ENCODE measurements at places on chromosomes 12 and 14.
A peak's percentile ranks its signal among the peaks of the same experiment; 100 is the strongest.

DNA sequence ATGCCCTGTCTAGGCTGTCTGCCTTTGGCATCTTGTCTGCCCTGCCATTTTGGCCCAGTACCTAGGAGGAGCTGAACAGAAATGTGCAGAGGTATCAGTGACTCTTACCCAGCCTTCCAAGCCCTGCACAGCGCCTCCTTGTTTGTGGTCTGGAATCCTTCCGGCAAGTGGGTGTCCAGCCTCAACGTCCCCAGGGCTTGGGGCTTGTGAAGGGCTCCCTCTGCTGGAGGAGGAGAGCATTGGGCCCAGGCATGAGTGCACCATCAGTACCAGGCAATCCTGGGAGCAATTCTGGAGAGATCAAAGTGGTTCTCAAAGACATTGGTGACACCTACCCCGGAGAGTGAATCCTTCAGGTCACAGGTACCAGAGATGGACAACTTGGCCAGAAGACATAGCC, 2.4 kb upstream of the TCL1B start:
- DNase-seq = peak; percentile 45

- DNase-seq = no peak
Measured at GRCh38 chr14:32813401-32813800, 125.3 kb upstream of the NPAS3 start.

DNA sequence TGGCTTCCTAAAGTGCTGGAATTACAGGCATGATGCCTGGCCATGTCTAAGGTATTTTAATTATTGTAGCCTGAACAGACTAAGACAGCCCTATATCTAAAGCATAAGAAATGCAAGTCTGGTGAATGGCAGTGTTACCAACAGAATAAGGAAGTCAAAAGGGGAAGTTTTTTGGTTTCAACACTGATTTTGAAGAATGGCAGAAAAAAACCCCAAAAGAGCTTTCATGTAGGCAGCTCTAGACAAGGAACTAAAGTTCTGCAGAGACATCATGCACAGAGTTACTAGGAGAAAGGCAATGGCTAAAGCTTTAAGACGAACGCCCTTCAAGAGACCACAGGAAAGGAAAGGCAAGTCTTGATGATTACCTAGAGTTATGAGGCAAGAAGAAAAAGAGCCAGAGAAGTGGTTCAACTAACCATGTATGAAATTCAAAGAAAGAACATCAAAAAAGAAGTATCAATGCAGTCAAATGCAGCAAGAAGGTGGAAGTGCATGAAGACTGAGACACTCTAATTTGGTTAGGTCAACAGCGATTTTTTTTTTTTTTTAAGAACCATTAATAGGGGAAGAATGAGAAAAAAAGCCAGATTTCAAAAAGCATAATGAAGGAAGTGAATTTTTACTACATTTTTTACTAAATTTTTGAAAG, 50.8 kb downstream of the RPS6KA5 start:
- no peak for DNase-seq

GRCh38 chr14:102786768-102787167, 9.5 kb downstream of the TRAF3 start:
- no peak for DNase-seq

- DNase-seq = no peak
Measured at GRCh38 chr12:22276867-22277266, 57.6 kb downstream of the ST8SIA1 start.

DNA sequence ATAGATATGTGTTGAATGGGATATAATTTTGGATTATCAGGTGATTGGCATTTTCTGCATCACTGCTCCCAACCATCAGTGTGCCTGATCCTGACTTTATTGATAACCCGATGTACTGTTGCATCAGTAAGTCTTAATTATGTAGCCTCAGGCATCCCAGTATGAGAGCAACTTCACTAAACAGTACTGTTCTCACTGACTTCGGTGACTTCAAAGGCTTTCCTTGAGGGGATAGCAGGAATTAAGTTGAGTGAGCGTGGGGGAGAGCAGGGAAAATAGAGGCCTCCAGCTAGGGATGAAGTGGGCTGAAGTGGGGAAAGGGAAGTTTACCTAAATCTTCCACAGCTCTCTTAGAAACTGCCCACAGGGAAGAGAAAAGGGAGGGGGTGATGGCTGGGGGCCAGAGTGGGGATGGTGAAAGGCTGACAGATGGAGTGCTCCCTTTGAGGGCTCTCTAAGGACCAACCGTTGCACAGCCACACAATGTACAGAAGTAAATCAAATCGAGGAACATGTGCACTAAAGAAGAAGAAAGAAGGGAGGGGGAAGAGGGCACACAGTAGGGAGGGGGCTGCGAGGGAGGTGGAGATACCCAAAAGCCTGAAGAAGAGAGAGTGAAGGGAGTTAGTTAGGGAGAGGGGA, 10.7 kb upstream of the NEUROD4 start:
- no peak for DNase-seq

GRCh38 chr12:57766464-57767304, at the start of gene CYP27B1:
Gene CYP27B1, minus strand, starts transcription at chr12:57767078. Its CDS starts 37 bp downstream, at chr12:57767041.
- no peak for DNase-seq

- DNase-seq = no peak
Measured at GRCh38 chr14:95475540-95476240, 40.8 kb downstream of the SYNE3 start.

- no peak for DNase-seq
Measured at GRCh38 chr14:54599966-54600716, 33.2 kb downstream of the SAMD4A start.

- peak; percentile 23 for DNase-seq
Measured at GRCh38 chr14:68268719-68269118, 449.1 kb downstream of the RAD51B start.

DNA sequence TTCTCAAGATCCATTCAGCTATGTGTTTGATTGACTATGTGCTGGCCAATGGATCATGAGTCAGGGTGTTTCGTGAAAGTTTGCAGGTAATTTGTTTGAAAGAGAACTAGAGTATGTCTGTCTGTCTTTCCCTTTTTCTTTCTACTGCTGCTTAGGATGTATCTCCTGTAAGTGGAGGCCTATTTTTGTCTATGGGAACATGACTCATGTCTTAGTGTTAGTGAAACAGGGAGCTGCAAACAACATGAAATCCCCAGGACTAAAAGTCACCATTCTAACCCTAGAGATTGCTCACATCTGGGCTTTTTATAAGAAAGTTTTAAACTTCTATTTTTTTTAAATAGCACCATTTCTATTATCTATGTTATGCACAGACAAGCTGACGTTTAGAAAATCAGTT, 333.0 kb downstream of the CCER1 start:
- no peak for DNase-seq

DNA sequence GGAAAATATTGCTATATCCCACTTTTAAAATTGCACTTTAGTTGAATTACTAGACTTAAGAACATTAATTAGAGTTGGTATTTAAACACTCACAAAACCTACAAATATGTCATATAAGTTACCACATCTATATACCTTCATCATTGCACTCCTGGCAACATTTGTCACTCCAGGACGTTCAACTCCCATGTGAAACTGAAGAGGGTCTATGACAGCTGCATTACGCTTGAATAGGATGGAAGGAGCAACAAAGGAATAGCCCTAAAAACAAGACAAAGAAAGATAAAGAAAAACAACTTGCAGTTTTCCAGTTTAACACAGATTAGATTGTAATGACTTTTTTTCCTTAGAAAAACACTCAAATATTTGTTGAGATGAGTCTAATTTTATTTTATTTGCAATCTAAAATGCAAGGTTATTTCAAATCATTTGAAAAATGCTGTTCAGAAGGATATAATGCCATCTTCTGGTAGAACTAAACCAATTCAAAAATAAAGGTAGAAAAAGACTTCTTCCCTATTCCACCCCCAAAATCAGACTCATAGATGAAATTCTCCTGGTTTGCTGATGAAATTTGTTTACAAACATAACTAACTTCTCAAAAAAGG, 84.3 kb upstream of the TTC7B start:
- no peak for DNase-seq

DNA sequence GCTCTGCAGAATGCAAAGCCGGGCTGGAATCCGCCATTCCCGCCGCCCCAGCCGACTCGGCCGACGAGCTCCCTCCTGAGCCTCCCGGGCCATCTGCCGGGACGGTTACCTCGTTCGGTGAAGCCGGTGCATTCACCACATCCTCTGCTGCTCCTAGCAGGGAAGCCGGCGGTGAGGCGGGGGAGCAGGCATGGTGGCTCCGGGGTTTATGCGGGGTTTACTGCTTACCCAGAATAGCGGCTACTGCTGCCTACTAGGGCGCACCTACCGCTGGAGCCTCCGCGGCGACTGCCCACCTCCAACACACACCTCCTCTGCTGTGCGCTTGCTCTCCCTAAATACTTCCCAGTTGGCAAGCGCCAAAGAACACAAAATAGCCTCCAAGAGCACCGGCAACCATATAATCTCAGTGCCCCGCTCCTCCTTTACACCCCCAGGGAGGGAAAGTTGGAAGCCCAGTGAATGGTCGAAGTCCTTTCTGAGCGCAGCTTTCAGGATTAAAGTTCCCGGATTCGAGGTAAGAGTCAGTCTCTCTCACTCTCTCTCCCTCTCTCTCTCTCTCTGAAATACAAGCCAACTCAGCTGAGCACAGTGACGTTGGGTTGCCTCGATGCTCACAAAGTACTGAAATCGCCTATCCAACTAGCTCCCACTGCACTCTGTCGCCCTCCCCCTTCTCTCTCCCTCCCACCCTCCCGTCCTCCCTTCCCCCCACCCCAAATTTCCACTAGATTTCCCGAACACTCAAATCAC, at the start of gene TBX5:
TBX5 (minus strand) TSS at position 626 of the 753 bp plus-strand sequence. CDS start 2,246 bp downstream, outside the sequence.
- no peak for DNase-seq

Measured in SW480 (cell line).